ENCODE measurements at places on chromosomes 6 and 20. TPM values are rescaled to one million over a fixed set of nuclear protein-coding genes. Genes with fewer than 3 reads are reported as not detected.
A peak's percentile ranks its signal among the peaks of the same experiment; 100 is the strongest.

GRCh38 chr6:2756241-2756640 lies 5.5 kb upstream of the MYLK4 start:
- no peak for ATAC-seq

- no peak for ATAC-seq
These were observed 262.4 kb downstream of the ERMARD start for GRCh38 chr6:170013815-170014214.

SLPI gene
- total RNA-seq = 41.5 TPM

- ATAC-seq = peak; percentile 43
These were observed 24.6 kb upstream of the ID4 start for GRCh38 chr6:19812512-19813119.

DNA sequence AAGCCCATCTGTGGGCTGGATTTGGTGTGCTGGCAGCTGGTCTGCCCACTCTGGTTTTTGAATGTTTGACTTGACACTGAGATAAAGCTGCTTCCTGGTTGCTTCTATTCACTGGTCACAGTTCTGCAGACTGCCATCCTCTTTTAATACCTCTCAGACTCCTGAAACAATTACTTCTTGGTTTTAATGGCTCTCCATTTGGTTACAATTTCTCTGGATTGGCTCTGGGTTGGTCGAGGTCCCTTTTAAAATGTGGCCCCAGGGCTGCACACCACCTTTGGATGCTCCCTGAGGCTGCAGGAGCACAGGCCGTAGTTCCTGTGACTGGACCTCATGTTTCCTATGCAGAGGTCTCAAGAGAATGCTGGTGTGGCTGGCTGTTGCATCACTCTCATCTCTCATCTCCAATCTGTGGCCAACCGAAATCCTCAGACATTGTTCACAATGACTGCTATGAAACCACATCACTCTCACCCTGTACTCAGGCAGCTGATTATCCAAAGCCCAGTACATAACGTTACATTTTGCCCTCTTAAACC lies 98.5 kb downstream of the INSM1 start:
- ATAC-seq = no peak

TMEM244 gene
- total RNA-seq = not detected

DNA sequence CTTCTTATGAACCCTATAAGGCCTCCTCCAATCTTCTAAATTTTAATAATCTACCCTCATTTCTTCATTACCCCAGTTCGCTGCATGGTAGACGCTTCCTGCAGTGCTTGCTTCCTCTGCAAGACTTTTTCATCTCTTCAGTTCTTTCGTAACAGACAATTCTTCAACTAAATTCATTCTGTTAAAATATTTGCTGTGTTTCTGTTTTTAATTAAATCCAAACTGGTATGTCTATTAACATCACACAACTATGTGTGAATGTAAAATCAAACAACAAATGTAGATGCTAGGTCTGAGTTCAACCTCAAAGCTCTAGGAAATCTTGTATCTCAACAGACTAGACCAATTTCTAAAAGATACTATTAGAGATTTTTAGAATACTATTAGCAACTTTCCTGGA lies 199.3 kb downstream of the RNGTT start:
- ATAC-seq = no peak

DNA sequence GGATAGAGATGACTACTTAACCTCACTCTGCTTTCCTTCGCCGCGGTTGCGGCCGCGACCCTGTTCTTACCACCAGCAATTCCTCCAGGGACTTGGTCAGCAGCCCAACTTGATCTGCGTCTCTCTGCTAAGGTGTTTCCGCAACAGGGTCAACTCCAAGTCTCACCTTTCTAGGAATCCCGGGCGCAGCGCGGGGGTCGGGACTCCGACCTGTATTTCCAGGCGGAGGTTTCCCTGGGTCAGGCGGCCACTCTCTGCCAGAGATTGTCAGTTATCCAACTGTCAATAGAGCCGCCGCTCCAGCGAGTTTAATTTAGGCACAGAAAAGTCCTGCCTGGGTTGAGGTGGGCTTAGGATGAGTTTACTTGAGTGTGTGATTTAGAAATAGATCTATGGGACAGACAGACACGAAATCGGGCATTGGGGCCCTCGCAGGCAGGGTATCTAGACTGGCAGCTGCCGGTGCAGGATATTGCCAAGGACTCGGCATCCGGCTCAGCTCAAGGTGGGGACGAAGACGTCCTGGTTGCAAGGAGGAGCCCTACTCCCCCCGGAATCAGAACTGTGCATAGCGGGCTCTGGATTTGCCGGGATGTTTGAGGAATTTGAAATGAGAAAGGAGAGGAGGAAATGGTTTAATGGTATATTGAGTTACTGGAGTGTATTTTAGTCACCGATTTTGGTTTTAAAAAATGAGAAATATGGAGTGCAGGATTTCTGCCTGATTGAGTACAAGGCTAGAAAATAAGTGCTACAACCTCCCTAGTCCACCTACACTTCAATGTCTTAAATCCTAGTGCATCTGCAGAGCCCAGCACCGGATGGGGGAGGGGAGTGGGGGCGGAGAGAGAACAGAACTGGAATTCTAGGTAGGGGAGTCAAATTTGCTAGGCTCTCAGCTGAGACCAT lies 23.7 kb downstream of the POM121L2 start:
- no peak for ATAC-seq

GRCh38 chr6:149450679-149451375 lies 34.0 kb downstream of the ZC3H12D start:
- no peak for ATAC-seq

DNA sequence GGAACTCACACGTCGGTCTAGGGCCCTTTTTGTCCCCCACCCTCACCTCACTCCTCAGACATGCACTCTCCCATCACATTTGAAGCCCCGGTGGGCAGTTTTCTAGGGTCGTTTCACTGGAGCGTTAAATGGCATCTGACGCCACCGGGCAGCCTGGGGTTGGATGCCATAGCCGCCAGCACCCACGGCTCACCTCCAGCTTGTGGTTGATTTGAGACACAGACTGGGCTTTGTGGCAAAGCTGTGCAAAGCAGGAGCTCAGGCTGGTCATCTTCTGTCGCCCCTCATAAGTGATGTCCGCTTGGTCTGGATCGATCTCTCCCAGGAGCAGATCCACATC lies 530 bp downstream of the GOPC start:
- ATAC-seq = no peak

DNA sequence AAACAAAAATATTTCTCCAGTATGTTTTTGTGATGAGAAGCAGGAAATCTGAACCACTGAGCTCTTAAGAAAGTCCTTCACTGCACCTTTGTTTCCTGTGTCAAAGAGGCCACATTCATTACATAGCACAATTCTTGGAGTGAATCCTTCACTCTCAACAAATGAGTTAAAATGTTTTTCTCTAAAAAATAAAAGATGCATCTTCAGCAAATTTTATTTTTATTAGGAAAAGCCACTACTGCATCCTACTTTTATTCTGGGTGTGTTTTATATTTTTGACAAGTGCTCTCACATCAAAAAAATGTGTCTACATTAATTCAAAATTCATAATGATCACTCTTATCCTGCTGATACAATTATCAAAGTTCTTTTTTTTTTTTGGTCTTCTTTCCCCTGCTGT lies 76.3 kb downstream of the PLCB4 start:
- no peak for ATAC-seq

DNA sequence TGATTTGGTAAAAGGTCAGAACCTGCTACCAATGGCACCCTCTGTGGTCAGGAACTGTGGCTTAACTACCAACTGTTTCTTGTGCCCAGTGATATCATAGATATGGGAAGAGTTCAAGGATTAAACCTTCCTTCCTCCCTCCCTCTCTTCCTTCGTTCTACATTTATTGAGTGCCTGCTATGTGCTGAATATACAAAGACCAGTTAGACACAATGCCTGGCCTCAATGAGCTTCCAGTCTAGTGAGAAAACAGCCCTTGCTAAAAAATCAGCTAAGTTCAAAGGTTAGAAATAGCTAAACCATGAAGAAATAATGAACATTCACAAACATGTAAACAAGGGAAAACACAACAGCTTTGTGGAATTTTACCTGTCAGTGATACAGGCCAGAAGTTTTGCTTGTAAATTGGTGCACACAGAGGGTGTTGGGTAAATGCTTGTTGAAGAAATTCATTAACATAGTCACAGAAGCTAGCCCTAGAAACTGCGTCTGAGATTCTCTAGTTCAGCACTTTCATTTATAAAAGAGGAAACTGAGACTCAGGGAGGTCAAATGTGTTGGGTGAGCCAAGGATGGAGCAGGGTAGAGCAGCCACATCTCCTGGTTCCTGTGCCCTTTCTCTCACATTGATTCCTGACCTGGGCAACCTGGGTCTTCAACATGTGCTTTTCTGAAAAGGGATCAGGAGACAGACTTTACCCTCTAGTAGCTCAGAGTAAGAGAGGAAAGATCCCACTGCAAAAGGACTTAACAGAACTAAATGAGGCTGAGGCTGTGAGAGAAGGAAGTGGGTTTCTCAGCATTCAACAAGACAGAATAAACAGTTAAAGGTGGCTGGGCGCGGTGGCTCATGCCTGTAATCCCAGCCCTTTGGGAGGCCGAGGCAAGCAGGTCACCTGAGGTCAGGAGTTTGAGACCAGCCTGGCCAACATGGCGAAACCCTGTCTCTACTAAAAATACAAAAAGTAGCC lies 14.4 kb upstream of the FOXO3 start:
- no peak for ATAC-seq

GRCh38 chr20:6692566-6693173 lies 74.8 kb upstream of the BMP2 start:
- ATAC-seq = peak; percentile 100

GRCh38 chr6:149445095-149445466 lies 39.7 kb downstream of the ZC3H12D start:
- no peak for ATAC-seq

DNA sequence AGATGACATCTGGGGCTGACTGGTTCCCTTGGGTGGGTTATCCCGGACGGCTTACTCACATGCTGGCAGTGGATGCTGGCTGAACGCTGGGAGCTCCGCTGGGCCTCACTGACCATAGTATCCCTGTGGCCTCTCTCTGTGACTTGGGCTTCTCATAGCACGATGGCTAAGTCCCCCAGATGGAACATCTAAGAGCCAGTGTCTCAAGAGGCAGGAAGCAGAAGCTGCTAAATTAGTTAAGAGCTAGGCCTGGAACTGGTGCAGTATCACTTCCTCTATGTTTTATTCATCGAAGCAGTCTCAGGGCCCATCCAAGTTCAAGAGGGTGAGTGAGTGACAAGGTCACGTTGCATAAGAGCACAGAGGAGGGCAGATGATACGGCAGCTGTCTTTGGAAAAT lies 116.5 kb upstream of the LAMP5 start:
- ATAC-seq = no peak

GRCh38 chr6:108982154-108983113 lies 112.2 kb downstream of the SESN1 start:
- no peak for ATAC-seq

DNA sequence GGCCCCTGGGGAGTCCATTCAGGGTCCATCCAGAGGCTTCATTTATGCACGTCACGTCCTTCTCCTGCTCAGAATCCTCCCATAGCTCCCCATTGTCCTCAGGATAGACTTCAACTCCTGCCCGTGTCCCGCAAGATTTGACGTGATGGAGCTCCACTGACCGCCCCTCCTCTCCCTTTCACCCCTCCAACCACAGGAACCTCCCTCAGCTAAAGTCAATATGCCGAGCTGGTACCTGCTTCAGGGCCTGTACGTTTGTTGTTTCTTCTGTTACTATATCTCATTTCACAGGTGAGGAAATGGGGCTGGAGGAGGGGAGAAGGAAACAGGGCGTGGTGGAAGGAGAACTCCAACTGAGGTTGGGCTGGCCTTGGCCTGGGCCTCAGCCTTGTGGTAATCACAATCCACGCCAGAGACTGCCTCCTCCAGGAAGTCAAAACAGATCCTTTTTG lies 38.6 kb downstream of the CEBPB start:
- no peak for ATAC-seq

DNA sequence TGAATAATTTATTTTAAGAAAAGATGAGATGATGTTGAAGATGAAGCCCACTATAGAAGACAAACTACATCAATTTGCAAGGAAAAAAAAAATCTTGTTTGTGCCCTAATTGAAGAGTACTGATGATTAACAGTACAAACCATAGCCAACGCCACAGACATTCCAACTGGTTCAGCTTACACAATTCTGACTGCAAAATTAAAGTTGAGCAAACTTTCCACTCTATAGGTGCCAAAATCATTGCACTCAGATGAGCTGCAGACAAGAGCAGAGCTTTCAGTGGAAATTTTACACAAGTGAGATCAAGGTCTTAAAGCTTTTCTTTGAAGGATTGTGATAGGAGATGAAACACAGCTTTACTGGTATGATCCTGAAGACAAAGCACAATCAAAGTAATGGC lies 85.3 kb downstream of the OGFRL1 start:
- ATAC-seq = no peak

NRSN1 gene
- 9.8 TPM for total RNA-seq

MLN gene
- total RNA-seq = not detected

- no peak for ATAC-seq
These were observed 423.6 kb downstream of the BCKDHB start for GRCh38 chr6:80530103-80530502.

DNA sequence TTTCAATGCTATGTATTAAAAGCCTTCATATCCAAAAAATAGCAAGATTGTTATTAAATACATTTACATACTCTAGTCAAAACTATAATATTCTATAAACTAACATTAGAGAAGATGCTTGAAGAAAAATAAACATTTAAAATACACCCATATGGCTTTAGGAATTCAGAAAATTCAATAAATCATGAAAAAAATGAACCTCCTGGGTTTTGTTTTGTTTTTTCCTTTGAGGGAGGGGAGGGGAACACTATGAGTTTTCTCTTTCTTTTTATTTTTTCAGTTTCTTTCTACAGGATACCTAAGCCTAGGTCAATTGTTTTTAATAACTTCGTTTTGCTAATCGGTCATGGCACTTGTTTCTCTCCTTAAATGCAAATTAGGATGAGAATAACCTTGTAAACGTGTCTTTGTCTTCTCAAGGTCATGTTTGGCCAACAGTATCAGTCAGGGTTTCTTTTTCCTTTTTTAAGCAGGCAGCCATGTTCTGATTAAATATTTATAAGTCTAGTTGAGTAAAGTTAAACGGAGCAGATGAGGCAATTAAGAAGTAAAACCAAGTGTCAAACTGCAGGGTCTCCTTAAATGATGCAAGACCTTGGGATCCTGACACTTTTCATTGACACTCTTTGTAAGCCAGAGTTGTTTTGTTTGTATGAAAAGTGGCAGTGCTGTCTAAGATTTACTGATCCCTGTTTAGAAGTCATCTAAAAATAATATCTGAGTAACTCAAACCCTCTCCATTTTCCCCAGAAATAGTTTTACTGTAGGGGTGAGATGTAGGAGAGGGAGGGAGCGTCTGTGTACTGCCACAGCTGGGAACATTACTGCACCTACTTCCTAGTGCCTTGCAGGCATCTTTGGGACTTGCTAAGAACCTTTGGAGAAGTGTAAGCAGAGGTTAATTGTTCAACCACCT lies 392.3 kb downstream of the PLCB1 start:
- ATAC-seq = no peak

DNA sequence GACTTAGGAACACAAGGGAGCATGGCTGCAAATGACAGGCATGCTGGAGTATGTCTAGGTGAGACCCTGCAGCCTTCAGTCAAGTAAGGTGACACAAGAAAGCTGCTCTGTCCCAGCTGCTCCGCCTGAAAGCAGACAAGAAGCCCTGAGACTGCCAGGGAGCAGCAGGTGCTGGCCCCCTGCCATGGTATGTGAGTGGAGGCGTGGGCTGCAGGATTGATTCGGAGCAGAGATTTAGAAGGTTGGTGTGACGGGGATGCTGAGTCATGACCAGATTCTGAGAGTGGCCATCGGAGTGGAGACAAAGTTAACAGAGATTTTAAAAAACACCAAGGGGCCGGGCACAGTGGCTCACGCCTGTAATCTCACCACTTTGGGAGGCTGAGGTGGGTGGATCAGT lies 17.8 kb downstream of the LRP11 start:
- no peak for ATAC-seq

GJA10 gene
- not detected for total RNA-seq

TBXT gene
- total RNA-seq = 0.13 TPM

- no peak for ATAC-seq
These were observed 107.7 kb downstream of the TRDN start for GRCh38 chr6:123529058-123529457.

All from motor neuron (in vitro differentiated cells).